ENCODE measurements at places on chromosomes 7 and 10.

DNA sequence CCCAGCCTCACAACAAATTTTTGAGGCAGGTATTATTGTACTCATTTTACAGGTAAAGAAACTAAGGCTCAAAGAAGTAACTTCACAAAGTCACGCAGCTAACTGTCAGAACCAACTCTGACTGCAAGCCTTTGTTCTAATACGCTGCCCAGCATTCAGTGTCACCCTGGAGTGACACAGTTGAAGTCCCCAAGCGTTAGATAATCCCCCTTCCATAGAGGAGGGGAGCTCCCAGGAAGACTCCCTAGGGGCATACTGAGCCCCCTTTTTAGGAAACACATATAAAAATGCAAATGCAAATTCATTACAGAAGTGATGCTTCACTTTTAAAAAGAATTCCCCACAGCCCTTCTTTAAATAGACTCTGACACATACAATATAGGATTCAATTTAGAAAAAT is 101.0 kb upstream of the MACROH2A2 start:
- no peak for DNase-seq

DNA sequence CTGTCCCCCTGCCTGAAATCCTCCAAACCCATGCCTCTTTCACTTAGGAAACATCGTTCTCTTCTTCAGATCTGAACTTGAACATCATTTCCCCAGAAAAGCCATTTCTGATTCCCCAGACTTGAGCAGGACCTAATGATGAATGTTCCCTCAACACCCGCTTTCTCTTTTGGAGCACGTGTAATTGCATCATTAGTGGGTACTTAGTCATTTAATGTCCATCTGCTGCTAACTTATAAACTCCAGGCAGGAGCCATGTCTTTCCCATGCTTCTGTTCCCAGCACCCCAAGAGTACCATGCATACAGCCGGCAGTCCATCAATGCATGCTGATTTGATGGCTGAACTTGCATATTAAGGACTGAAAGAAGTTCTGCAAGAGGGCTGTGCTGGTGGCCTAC is 36.5 kb upstream of the ECHDC3 start:
- DNase-seq = no peak

GRCh38 chr7:34090816-34091215 is 185.5 kb downstream of the BMPER start:
- DNase-seq = no peak

GRCh38 chr7:30926313-30926712 is 14.7 kb downstream of the AQP1 start:
- DNase-seq = peak; percentile 21

GRCh38 chr7:82172017-82172416 is 271.6 kb downstream of the CACNA2D1 start:
- DNase-seq = no peak

Data from left cardiac atrium (tissue), 4 donors.